ENCODE measurements at places on chromosomes 1 and 21.

- DNase-seq, result no peak
These were observed 16.0 kb downstream of the SLC9A1 start for GRCh38 chr1:27138927-27139326.

DNA sequence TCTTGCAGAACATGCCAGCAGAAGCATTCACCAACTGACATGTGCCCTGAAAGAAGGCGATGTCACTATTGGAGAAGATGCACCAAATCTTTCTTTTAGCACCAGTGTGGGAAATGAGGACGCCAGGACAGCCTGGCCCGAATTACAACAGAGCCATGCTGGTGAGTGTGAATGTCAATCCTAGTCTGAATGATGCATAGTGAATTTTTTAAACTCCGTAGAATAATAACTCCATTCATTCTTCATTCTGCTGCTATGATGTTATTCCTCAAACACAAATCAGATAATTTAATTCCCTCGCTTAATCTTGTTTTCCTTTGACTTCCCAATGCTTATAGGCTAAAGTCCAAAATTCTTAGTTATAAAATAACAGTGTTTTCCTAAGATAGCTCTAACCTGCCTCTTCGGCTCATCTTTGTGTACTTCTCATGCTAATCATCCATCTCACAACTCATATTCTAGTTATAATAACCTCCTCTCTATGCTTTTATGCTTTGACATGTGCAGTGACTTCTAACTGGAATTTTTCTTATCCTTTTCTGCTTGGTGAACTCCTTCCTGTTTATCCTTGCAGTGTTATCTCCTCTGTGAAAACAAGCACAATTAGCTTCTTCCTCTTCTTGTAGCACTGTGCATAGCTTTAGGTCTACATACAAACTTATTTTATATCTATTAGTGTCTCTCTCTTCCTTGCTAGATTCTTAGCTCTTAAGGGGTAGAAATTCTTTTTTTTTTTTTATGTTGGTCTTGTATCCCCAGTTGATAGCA is 14.4 kb downstream of the SDCCAG8 start:
- DNase-seq, result no peak

GRCh38 chr1:19436716-19437476 is 48.4 kb downstream of the CAPZB start:
- no peak for DNase-seq

DNA sequence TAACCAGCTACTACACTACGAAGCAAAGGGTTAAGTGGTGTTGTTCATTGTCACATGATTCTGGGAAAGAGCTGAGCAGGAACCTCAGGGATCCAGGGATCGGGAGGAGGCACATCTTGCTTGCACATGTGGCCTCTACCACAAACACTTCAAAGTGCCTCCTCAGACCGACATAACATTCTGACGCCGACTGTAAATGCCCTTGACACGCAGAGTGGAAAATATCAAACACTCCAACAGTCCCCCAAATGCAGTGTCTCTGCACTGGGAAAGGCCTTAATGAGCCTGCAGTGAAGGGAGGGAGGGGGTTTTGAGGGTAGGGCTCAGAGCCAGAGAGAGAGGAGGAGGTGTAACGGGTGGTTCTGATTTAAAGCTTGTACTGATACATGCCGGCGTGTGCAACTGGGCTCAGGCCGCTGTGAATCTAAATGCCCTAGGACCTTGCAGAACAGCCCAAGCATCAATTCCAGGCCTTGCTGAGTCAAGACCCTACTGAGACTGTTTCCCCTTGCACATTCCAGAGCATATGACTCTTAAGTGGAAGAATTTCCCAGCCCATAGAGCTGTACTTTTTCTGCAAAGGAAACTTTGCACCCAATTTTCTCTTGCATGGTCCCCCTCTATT is 163.7 kb downstream of the NTMT2 start:
- no peak for DNase-seq

- no peak for DNase-seq
These were observed 6.4 kb upstream of the CDK11B start for GRCh38 chr1:1664941-1665814.

DNA sequence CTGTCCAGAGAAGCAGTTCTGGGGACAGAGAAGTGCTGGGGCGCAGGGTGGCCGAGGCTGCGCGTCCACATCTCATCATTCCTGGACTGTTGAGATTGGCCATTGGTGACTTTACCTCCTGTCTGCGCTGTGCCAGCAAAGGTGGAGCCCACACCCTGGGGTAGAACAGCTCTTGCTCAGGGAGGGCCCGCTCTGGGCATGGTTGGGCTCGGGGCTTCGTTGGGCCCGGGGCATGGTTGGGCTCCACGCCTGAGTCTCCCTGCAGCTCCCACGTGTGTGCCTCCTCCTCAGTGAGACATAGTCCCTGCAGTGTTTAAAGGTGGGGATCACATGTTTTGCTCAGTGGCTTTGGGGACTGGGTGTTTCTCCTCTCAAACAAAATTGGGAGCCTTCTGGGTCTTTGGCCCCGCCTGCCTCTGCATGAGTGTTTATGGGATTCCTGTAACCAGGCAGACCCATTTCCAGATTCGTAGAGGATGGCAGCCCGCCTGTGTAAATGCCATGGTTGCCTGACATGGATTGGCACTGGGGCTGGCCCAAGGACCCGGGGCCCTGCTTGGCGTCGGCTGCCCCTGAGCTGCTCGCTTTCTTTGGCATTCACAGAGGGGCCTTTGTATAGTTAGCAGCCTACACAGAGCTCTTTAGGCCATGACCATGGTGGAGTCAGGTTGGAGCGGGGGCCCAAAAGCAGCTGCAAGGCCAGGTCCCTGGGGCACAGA is 104.6 kb downstream of the TLR5 start:
- DNase-seq, result no peak

- DNase-seq, result no peak
These were observed 72.3 kb downstream of the RGL1 start for GRCh38 chr1:183877053-183877720.

DNA sequence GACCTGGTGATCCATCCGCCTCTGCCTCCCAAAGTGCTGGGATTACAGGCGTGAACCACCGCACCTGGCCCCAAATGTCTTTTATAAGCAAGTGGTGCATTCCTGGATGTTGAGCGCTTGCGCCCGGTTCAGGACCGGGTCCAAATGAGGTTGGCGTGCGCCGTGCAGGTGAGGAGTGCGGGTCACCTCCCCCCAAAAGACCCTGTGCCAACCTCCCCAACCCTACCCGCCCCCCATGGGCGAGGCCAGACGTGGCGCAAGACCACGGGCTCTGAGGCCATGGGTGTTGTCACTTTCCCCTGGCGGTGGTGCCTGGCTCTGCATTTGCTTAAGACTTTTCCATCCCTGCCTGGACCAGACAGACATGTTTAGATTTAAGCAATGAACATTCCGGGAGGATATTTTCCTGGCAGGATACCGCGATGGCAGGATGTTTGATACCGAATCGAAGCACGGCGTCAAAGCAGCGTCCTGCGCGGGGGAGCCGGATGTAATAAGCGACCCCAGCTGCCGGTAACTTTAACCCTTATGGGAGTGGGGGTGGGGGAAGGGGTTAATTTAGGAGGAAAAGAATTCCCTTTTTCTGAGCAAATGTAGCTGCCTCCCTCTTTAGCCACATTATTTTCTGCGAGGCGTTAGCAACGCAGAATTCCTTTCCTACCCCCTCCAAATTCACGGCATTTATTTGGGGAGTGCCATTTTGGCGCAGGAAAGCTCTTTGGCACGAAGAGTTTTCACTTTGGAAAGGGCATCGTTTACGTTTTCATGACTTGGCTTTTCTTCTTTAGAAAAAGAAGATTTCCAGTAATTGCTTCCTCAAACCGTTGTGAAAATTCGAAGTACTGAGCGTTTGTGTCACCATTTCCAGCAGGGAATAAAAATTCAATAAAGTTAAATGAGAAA is 27.8 kb upstream of the RNF187 start:
- DNase-seq, result no peak

GRCh38 chr1:44777969-44778635 is 2.8 kb downstream of the RPS8 start:
- no peak for DNase-seq

GRCh38 chr21:16667395-16667794 is 845.4 kb upstream of the CXADR start:
- no peak for DNase-seq

DNA sequence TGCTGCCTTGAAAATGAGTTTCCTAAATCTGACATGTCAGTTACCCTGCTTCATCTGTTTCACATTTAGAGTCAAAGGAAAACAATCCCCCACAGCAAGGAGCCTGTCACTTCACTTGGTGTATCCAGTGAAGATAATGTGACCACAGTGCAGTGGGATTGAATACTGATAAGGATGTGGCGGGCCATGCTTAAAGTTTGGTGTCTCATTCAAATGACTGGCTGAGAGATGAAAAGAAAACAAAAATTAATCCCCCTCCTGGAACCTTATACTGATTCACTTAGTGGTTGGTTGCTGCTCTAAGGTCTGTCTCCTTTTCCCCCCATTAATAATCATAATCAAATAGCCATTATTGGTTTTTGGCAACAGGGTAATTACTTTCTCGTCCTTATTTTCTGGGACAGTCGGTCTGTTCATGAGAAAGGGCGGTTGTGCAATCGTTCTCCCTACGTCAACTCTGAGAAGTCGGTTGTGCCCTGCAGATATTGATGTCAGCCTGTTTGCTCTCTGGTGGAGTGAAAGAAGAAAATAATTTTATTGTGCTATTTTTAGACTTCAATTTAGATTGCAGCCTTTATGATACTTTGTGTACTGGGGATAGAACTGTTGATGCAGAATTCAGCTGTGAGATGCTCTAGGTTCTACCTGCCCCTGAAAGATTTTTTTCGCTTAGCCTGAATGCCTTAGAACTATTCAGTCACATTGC is 360.2 kb downstream of the DISC1 start:
- no peak for DNase-seq

DNA sequence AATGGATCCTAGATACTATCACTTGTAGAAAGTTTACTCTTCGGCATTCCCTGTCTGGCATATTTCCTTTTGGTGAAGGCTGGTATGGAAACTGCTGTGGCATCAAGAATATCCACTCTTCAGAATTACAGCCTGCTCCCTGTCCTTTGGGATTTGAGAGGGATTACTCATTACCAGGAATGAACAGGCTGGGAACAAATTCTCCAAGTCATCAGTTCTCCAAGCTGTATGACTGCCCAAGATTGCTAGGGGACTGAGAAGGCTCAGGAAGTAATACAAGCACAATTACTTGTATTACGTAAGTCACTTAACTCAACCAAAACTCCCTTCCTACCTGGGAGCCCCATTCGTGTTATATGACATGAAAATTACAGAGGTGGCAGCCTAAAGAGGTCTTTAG is 49.6 kb downstream of the CD58 start:
- DNase-seq, result no peak

- DNase-seq, result no peak
These were observed 57.8 kb downstream of the TMEM53 start for GRCh38 chr1:44616284-44616990.

DNA sequence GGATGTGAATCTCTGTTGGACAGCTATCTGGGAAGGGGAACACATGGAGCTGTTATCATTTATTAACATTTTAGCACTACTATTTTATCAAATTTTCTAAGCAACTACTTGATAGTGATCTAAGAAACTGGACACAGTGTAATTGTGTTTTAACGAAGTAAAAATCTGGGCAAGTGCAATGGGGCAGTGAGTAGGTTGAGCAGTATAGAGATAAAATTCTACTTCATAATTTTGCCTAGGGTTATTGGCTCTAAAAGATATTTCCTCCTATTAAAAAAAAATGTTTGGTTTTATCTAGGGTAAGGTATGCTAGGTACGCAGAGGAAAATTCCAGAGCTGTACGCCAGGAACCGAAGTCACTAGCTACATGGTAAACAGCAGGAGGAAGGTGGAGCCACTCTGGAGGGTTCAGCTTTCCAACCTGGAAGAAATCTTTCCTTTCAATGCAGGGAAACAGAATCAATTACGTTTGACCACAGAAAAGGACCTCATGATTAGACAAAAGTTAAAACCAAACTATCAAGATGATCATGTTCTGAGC is 43.3 kb downstream of the BCAR3 start:
- DNase-seq, result no peak

- no peak for DNase-seq
These were observed 32.6 kb downstream of the OPTC start for GRCh38 chr1:203526572-203526971.

GRCh38 chr1:3940754-3941345 is 40.8 kb upstream of the C1orf174 start:
- DNase-seq, result no peak

DNA sequence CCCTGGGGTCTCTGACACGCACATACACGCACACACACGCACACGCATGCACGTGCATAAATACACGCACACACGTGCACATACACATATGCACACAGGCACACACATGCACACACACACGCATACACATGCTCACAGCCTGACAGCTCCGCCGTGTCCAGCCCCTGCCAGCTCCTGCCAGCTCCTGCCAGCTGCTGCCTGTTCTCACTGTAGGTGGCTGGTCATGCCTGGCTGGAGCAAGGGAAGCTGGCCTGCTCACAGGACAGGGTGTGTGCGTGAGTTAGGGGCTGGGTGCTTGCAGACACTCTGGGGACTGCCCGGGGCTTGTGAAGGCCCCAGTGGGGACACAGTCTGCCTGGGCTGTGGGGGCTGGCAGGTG is 4.9 kb downstream of the PLCH2 start:
- DNase-seq, result no peak

- DNase-seq, result no peak
These were observed 288.0 kb downstream of the NFIA start for GRCh38 chr1:61370177-61370912.

DNA sequence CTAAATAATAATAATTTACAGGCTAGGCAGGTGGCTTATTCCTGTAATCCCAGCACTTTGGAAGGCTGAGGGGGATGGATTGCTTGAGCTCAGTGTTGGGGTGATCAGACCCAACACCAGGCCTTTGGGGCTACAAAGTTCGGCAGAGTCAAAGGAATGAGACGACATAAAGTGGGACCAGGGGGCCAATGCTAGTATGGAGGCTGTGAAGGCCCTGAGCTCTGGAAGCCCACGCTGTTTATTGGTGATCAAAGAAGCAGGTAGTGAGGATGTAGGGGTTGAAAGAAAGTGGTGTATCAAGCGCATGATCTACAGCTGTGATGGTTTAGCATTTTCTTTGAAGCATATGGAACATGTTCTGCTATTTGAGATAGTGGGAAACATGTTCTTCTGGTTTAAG is 5.6 kb downstream of the BTBD8 start:
- no peak for DNase-seq

DNA sequence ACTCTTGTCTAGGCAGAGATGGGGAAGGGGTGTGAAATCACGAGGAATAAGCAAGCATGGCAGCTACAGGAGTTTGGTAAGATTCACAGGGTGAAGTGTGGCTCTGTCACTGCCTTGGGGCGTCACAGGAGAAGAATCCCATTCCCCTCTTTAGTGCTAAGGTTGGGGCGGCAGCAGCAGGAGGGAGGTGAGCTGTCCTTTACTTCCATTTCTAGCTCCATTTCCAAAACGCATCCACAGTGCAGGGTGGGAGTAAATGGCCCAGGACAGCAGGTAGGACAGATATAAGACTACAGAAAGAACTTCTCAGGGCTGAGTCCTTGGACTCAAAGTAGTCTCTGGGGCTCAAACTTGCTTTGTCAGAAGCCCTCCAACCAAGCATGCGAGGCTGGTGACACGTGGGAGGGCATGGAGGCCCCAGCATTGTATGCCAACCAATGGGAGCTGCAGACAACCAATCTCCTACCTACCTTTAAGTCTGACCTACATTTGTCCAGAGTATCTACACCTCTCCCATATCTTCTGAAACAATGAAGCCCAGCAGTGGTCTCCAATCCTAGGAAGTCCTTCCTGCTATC is 8.5 kb downstream of the MEF2D start:
- no peak for DNase-seq

- no peak for DNase-seq
These were observed 3.4 kb downstream of the HES2 start for GRCh38 chr1:6416295-6416656.

All from glomerular endothelial cell (primary cell).